Activated CD8-positive, alpha-beta memory T cell treated with anti-CD3 and anti-CD28 coated beads, Interleukin-2, amount 10 ng/mL, durations not matched to agents 7 days and 5 days (primary cell): ENCODE measurements at places on chromosomes 7 and 10. TPM values are rescaled to one million over a fixed set of nuclear protein-coding genes. Genes with fewer than 3 reads are reported as not detected.

Gene MYOZ1
- total RNA-seq = not detected

Gene AASS
- total RNA-seq = 1.6 TPM

Gene CDHR1
- 0.37 TPM for total RNA-seq

Gene PPIA
- total RNA-seq = 1,935 TPM

Gene TMEM176B
- not detected for total RNA-seq

Gene MICU1
- total RNA-seq = 27.2 TPM

Gene GBX1
- total RNA-seq = not detected

Gene OR13A1
- total RNA-seq = not detected

Gene UCN3
- not detected for total RNA-seq

Gene ASB4
- not detected for total RNA-seq

Gene VWC2
- not detected for total RNA-seq

Gene MMD2
- total RNA-seq = not detected

Gene PRLHR
- total RNA-seq = not detected

Gene SH2D4B
- not detected for total RNA-seq

Gene RAB19
- 7.3 TPM for total RNA-seq

Gene AGAP5
- total RNA-seq = 12.3 TPM

Gene PRPF18
- total RNA-seq = 21.2 TPM

Gene PALD1
- total RNA-seq = 0.41 TPM

Gene NXPH1
- not detected for total RNA-seq

Gene FEZF1
- total RNA-seq = not detected

Gene STK31
- total RNA-seq = 0.07 TPM

Gene GOLGA7B
- 4.3 TPM for total RNA-seq

Gene EPHB4
- total RNA-seq = 2.0 TPM
